ENCODE measurements at places on chromosomes 7 and 10.
A peak's percentile ranks its signal among the peaks of the same experiment; 100 is the strongest.

DNA sequence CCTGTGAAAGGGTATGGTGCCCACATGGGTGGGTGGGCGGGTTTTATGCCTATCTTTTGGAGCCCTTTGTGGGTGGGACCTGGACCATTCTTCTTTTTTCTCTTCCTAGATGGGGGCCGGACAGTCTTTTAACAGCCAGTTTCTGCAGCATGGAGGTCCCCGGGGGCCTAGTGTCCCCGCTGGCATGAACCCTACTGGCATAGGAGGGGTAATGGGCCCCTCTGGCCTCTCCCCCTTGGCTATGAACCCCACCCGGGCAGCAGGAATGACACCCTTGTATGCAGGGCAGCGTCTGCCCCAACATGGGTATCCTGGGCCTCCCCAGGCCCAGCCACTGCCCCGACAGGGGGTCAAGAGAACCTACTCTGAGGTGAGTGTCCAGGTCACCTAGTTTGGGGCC is 9.1 kb downstream of the ZMIZ2 start:
- no peak for DNase-seq

DNA sequence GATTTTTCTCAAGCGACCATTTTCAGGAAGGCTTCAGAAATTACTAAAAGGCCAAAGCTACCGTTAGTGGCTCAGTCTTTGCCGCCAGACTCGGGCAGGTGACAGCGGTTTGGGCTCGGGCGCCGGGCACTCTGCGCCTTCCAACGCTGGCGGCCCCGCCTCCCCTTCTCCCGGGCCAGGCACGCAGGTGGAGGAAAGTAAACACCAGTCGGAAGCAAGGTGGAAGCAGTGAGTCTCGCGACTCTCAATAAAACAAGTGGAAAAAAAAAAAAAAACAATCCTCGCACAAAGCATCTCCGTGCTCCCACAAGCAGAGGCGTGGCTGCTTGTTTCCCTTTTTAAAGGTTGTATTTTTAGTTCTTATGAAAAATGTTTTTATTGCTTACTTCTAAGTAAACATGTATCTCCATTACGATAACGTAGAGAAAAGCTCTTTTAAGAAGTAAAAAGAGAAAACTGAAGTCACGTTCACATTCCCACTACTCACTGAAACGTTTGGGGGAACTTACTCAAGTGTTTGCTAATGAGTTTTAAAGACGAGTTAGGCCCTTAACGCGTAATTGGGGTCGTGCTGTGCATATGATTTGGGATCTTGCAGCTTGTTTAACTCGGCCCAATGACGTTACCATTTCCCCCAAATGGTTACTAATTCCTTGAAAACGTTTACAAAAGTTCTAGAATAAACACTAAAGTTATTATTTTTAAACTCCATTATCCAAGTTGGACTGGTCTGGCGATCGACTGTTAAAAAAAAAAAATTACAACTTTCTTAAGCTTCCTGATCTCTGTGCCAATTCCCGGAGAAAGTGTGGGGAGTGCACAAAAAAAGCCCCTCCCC is 864 bp downstream of the CDCA7L start:
- DNase-seq: no peak

GRCh38 chr7:2794836-2795636 is 49.1 kb downstream of the GNA12 start:
- no peak for DNase-seq

DNA sequence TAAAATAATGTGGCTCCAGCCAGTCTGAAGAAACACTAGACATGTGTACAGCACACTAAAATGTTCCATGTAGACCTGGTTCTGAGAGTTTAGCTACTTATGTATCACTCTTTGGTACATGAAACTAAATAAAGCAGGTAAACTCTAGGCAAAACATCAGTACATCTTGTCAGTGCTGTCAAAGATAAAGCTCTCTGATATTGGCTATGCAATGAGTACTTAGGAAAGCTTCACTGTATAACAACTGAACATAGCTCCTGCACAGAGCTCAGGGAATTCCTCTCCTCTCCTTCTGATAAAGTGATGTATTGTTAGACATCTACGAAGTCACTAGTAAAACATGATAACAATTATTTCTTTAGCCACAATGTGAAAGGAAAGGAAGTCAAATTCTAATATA is 3.5 kb downstream of the LRRN3 start:
- no peak for DNase-seq

- DNase-seq: no peak
Measured at GRCh38 chr10:107585630-107586029, 421.1 kb upstream of the SORCS1 start.

DNA sequence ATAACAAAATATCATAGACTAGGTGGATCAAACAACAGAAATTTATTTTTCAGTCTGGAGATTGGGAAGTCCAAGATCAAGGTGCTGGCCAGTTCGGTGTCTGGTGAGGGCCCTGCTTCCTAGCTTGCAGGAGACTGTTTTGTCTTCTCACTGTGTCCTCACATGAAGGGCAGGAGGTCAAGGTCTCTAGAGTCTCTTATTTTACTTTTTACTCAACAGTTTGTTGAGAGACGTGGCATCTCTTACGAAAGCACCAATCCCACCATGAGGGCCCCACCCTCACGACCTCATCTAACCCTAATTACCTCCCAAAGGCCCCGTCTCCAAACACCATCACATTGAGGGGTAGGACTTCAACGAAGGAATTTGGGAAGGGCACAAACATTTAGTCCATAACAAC is 41.2 kb upstream of the SORBS1 start:
- no peak for DNase-seq

DNA sequence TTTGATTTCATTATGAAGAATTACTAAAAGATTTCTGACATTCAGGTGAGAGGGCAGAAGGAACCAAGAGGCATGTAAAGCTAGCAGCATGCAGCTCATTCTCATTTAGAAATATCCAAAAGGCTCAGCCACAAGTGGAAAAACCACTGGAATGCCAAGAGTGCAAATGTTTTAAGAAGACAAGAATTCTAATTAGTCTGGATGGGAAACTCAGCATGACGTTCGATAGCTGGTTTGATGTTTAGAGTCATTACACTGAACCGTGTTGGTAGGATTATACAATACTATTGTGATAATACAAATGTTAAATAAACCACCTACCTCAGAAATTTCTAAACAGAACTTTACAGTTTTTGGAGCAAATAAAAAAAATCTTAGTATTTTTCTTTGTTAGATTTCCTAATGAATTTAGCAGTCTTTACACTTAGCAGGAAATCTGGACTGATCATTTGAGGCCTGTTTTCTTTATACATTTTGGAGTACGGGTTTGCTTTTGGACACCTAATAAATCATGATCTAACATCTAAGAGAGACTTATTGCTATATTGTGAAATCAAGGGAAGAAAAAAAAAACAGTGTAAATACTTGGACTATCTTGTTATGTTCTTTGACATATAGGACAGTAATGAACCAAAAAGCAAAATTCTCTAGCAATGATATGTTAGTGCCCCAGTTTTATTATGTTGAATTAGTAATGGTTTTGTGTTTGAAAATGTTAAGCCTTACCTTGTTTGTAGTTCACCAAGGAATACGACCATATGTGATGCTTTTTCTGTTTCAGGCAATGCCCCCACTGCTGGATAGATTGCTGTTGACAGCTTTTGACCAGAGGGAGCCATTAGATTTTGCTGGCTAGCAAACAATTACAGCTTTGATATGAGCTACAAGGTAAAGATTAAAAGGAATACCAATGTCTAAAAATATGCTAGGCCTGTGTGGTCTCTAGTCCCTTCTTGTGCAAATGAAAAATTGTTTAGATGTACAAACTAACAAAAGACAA is 354.1 kb upstream of the SEMA3A start:
- no peak for DNase-seq

DNA sequence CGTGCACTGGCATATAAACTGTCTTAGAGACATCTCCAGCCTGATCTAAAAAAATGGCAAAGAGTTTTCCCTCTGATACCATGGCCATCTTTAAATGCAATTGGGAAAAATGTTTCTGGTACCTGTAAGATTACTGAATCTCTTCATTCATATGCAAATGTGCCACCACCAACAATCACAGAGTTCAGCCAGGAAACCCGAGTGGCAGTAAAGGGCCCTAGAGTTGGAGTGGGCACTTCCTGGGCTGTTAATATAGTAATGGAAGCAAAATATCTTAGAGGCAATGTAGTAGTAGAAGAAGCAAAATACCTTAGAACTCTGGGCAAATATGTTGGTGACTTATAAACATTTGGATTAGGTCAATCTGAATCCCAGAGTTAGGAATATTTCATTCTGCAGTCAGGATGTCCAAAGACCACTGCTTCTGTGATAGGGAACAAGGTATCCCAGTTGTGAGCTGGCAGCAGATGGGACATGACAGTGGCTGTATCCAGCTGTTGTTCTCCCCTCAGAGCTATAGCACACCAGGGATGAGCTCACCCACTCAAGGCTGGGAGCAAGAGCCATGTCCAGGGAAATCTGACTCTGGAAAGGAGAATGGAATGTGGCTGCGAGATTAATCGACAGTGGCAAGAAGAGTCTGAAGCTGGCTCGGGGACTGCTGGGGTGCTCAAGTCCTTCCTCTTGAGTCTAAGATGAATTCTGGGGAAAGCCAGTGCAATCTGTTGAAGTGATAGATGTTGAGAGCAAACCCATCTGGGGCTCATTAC is 332.1 kb downstream of the PHTF2 start:
- DNase-seq: no peak

- DNase-seq: no peak
Measured at GRCh38 chr7:879706-880105, 3.4 kb downstream of the GET4 start.

- DNase-seq: no peak
Measured at GRCh38 chr7:67406976-67407375, 410.3 kb downstream of the TYW1 start.

DNA sequence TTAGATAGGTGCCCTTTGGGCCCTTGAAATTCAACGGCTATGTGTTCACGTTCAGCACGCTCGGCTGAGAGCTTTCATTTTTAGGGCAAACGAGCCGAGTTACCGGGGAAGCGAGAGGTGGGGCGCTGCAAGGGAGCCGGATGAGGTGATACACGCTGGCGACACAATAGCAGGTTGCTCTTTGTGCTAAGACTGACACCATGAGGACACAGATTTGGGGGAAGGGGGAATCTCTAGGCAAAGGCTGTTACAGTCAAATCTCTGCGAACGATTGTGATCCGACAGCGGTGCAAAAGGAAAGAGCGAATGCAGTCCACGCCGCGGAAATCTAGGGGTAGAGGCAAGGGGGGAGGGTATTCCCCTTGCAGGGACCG is 667 bp downstream of the KLLN start:
- peak; percentile 51 for DNase-seq

DNA sequence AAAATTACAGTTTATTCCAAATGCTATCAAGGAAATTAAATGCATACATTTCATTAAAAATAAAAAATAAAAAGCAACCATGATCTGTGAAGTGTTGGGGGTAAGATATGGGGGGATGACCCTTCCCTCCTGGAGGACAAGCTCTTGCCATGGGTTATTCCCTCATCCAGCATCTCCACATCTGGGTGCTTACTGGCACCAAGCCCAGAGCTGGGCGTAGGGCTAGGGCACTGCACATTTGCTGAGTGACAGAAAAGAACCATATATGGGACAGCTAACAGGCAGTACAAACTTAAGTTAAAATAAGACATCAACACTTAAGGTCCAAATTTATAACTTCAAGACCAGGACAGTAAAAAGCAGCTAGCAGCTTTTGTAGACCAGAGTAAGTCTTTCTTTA is 10.2 kb downstream of the CCDC6 start:
- DNase-seq: no peak

DNA sequence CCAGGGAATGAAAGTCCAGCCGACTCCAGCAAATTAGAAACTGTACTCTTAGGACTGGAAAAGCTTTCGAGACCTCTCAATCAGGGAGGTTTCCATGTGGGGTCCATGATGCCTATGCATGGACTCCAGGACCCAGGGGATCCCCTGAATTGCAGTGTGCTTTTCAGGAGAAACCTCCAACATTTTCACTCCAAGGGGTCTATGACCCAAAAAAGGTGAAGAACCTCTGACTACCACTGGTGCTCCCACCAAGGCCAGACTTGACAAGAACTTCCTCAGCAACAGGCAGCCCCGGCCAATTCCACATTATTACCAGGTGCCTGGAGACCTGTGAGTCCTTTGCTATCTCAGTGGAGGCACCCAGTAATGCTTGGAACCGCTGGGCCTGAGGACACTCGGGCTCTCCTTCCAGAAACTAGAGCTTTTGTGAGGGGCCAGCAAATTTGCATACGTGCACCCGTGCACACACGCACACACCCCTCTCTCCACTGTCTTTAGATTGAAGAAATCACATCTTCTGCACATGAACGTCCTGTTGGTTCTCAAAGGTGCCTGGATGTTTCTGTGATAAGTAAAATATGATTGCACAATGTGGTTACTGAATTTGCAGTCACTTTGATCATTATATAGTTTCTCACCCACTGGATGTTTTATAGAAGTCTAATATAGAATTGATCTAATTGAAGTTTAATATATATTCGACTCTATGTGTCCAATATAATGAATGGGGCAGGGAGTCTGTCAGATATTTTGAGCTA is 54.7 kb downstream of the SYPL1 start:
- DNase-seq: no peak

DNA sequence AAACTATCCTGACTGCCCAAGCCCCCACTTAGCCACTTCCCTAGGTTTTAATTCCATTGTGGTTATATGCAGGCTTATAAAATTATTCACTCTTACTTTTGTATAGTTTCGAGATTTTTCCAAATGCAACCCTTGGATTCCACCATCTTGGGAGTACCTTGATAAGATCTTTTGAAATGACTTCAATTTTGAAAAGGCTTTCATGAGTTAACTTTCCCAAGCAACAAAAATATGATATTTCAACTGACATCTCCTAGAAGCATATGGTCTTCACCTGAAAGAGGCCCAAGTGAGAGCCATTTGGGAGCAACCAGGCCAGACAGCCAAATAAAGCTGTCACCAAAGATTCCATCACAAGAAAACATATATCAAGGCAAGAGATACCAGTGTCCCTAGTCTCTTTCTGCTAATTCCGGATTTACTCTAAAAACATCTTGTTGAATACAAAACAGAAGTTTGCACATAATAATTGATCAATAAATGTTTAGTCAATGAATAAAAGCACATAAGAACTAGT is 1.7 kb upstream of the ST8SIA6 start:
- DNase-seq: no peak

DNA sequence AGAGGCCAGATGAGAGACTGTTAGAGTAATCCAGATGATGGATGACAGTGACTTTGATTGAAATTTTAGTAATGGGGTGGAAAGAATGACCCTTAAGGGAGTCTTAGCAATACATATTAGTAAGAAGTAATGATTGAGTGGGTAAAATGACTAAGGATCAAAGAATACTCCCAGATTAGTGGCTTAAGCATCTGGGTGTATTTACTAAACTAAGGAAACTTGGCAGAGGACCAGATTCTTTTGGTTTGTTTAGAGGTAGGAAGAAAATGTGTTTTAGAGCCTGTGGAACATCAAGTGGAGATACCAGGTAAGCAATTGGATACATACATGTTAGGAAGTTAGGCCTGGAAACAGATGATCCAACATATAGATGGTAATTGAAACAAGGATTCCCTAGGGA is 58.8 kb upstream of the ADRA2A start:
- DNase-seq: no peak
